RPMI7951 (cell line): ENCODE measurements at places on chromosomes 4 and X. TPM values are rescaled to one million over a fixed set of nuclear protein-coding genes. Genes with fewer than 3 reads are reported as not detected.
A peak's percentile ranks its signal among the peaks of the same experiment; 100 is the strongest.

The PABPC1L2B gene
- not detected in 2 replicates for total RNA-seq

- no peak for DNase-seq
These were observed 79.1 kb upstream of the RAPGEF2 start for GRCh38 chr4:159023741-159024140.

DNA sequence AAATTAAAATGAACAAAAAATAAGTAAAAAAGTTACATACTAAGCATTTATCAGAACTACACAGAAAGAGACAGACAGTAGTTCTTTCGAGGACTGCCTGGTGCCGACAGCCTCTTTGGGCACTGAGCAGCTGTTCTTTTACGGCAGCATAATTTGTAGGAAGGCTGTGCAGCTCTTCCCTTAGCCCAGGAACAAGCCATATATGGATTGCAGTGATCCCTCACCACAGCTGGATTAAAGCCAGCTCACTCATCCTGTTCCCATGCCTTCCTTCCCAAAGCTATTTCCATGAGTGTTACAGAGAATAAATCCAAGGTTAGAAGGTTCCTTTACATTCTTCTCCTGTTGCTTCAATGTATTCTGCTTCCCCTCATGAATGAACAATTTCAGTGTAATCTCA is 71.7 kb downstream of the DDX60L start:
- peak; percentile 95 for DNase-seq

DNA sequence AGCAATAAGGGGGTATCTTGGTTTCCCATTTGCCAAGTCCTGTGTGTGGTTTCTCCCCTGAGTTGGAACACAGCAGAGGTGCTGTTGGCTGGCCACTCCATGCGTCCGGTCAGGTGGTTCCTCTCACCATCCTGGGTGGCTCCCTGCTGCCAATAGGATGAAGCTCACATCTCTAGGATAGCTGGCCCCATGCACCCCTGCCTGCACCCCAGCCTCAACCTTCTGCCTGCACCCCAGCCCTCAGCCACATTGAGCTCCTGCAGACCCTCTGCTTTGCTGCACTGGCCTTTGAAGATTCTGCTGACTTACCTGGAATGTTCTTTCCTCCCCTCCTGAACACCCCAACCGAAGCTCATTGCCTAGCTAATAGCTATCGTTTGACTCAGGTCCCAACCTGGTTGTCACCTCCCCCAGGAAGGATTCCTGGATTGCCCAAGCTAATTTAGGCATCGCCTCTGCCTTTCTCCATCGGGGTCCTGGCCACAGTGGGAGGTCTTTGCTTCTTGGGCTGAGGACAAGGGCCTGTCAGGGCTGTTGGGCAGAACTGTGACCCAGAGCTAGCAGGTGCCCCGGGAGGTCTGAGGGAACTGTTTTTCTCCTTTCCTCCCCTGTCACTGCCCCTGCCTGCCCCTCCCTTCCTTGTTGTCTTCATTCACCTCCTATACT is 36.6 kb upstream of the GRPEL1 start:
- no peak for DNase-seq

GRCh38 chrX:9651737-9652136 is 113.9 kb downstream of the GPR143 start:
- no peak for DNase-seq

GRCh38 chrX:119410027-119410819 is 11.1 kb downstream of the SLC25A43 start:
- DNase-seq = peak; percentile 93

DNA sequence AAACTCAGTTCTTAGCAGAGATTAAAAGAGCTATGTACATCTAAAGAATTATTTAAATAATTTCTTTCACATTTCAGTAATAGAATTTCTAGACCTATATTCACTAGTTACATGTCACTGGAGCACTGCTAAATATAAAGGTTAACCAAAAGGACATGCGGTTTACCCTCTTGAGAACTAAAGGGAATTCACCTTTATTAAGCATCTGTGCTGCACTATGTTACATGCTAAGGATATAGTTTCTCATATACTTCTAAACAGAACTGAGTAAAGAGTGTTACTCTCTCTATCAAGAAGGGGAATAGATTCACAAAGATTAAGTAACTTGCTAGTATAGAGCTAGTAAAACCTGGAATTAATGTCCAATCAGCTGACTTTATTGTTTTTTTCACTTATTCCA is 7.6 kb downstream of the SPIN3 start:
- DNase-seq = no peak

- no peak for DNase-seq
These were observed at the start of gene CWH43 for GRCh38 chr4:48985976-48986653. TSS of gene CWH43 (plus strand) at chr4:48986275. CDS start at chr4:48986430, 155 bp downstream.

DNA sequence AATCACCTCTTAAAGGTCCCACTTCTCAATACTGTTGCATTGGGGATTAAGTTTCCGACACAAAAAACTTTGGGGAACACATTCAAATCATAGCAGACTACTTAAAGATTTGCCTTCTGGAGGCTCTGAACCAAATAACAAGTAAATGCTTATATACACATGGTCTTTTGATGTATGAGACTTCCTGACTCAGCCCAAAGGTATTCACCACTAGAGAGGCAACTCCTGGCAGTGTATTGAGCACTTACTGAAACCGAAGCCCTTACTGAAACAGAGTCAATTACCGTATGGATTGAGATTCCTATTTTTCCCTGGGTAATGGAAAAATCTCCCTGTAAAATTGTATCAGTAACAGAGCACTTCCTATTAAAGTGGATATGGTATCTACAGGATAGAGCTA is 45.4 kb downstream of the ZCCHC13 start:
- DNase-seq = peak; percentile 74

The SRPK3 gene
- 0.12 and 1.1 TPM in 2 replicates for total RNA-seq

GRCh38 chrX:16807548-16807947 is 21.3 kb downstream of the TXLNG start:
- no peak for DNase-seq

GRCh38 chr4:94126669-94127068 is 81.0 kb upstream of the SMARCAD1 start:
- DNase-seq = no peak

The KIT gene
- total RNA-seq = 0.20 and 0.48 TPM in 2 replicates

- DNase-seq = no peak
These were observed 63.8 kb downstream of the PRDM5 start for GRCh38 chr4:120858776-120859175.

The AKAP14 gene
- not detected in 2 replicates for total RNA-seq

GRCh38 chr4:99100876-99101275 is 12.3 kb upstream of the ADH5 start:
- no peak for DNase-seq

The OPRPN gene
- not detected in 2 replicates for total RNA-seq
